Fibroblast of skin of left biceps (primary cell): ENCODE measurements at places on chromosomes 7 and 10.
A peak's percentile ranks its signal among the peaks of the same experiment; 100 is the strongest.

DNA sequence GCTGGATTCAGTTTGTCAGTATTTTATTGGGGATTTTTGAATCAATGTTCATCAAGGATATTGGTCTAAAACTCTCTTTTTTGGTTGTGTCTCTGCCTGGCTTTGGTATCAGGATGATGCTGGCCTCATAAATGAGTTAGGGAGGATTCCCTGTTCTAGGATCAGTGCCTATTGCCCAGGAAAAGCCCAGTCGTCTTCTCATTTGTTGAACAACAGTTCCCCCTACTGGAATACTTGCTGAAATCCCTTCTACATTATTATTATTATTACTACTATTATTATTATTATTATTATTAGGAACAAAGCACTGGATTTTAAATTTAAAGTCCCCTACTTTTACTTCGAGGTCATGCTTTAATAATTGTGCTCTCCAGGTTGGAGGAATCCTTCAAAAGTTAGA, 528.9 kb downstream of the MAGI2 start:
- DNase-seq: peak; percentile 9

DNA sequence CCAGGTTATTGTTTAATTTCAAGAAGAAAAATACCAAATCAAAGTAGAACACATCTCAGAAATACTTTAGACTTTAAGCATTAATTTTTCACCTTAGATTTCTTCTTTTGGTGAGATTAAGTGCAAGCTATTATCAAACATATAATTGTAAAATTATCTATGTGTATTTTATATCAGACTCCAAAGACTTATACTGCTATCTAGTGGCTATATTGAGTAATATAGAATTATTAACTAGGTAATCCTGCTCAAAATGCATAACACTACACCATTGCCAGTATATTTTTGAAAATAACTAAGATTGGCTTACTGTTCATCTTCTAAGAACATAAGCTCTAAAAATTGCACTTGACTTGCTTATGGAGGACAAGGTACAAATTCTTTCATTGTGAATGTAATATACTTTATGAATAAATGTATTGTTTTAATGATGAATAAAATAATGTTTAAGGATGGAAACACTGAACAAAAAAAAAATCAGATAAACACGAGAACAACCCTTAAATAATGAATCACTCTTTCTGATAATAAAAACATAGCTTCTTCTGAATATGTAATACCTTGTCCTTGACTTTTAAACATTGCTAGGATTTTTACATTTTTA, 86.7 kb upstream of the GNAI1 start:
- DNase-seq: no peak

GRCh38 chr10:71339796-71340589, 20.9 kb downstream of the SLC29A3 start:
- no peak for DNase-seq

DNA sequence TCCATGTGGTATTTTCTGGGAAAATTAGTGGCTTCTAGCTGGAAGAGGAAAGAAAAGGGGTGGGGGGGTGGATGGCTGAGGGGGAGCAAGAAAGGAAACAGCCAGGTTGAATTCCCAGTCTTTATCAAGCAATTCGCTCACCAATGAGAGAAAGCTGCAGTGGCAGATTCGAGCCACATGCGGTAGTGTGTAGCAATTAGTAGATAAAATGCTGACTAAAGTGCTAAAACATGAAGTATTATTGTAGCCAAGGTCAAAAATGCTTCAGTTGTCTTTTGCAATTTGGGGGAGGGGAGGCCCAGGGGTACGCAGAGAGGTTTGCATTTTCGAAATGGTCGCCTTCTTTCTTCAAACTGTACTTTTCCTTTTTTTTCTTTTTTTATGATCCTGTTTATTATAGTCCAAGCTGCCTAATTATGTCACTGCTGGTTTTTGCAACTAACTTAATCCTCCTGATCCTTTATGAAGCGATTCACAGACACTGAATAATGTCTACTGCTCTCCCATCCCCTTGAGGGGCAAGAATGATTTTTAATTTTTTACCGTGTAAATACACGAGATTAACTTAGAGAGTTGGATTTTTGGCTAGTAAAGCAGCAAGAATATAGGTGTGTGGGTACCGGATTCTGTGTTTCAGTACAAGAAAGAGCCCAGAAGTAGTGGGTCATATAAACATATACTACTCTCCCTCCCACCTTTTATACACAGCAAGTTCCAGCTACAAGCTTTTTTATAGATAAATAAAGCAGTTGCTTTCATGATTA, 3.6 kb upstream of the ARID5B start:
- DNase-seq: no peak

GRCh38 chr10:120177330-120177729, 279.7 kb upstream of the PLPP4 start:
- no peak for DNase-seq

DNA sequence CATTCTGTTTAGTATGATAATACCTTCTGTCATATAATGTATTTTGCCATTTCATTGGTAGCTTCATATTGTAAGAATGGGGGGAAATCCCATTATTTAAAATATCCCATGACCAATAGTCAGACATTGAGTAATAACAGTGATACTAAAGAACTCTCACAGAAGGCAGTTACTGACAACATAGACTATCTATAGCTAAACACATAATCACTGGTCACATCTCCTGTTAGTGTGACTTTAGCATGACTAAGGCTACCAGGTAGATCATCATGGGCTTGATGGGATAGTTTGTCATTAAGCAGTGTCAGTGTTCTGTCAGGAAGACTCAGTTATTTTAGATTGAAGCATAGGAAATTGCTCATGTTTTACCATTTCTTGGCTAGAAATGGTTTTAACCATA, 16.4 kb downstream of the OPN1SW start:
- DNase-seq: no peak

DNA sequence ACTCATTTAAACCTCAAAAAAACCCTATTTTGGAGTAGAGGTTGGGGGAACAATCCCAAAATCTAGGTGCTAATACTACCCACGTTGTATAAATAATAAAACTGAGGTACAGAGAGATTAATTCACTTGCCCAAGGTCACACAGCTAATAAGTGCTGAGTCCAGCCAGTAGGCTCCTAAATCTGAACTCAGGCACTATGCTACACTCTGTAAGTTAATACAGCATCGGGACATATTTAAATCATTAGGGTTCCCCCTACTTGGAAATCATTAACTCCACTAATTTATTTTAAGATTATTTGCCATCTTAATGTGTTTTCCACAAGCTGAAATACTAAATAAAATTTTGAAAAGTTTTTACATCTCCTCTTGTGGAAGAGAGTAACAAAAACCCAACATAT, 24.2 kb downstream of the PIP4K2A start:
- DNase-seq: no peak

- no peak for DNase-seq
Measured at GRCh38 chr7:128447941-128448564, 7.6 kb upstream of the HILPDA start.

GRCh38 chr7:159143780-159144757, 598 bp downstream of the VIPR2 start:
- DNase-seq: no peak

- DNase-seq: no peak
Measured at GRCh38 chr7:140048138-140048537, 14.6 kb downstream of the PARP12 start.

GRCh38 chr10:13847201-13847631, 260.5 kb downstream of the PRPF18 start:
- no peak for DNase-seq

DNA sequence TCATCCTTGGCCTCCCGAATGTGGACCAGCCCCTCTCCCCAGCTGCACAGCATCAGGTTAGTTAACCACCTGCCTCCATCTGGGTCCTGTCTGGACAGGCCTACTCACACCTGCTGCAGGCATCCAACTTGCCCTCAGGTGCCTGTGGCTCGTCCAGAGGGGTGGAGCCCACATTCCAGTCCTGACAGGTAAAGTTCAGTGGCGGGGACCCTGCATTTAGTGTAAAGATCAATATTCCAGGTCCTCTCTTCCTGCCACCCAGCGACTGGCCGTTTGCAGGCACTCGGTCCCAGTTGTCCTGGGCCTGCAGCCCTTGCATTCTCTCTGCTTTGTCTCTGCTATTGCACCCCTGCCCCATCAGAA, 15.0 kb downstream of the HTRA1 start:
- DNase-seq: no peak

DNA sequence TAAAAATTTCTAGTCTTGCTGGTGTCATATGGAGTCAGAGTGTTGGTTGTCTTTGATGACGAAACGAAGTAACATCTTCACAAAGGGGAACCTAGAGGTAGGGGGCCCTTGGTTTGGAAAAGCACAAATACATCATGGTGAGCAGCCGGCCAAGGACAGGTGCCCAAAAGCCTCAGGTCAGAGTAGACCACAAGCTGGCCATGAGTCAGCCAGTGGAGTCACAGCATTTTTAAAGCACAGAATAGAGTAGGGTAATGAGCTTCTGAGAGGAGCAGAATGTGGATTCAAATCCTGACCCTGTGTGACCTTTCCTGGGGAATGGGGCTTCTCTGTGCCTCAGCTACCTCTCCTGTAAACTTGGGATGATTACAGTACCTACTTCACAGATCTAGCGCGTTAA, 5.3 kb downstream of the CAMK2B start:
- DNase-seq: no peak

DNA sequence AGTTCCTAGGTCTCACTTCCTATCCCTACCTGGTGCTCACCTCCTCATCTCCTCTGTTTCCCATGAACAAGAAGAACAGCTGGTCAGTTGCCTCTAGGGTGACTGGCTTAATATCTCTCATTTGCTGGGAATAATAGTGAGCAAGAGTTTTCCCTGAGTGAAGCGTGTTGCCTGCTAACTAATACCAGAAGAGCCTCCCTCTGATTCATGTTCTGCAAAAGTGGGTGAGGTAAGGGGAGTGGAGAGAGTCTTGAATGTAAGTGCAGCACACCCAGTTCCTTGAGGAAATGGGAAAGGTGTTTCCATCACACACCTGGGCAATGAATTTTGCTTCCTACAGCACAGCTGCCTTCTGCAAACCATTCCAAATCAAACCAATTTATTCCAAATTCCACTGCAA, 29.6 kb downstream of the FZD1 start:
- DNase-seq: no peak

- DNase-seq: no peak
Measured at GRCh38 chr7:25194036-25194435, 34.2 kb downstream of the NPVF start.

DNA sequence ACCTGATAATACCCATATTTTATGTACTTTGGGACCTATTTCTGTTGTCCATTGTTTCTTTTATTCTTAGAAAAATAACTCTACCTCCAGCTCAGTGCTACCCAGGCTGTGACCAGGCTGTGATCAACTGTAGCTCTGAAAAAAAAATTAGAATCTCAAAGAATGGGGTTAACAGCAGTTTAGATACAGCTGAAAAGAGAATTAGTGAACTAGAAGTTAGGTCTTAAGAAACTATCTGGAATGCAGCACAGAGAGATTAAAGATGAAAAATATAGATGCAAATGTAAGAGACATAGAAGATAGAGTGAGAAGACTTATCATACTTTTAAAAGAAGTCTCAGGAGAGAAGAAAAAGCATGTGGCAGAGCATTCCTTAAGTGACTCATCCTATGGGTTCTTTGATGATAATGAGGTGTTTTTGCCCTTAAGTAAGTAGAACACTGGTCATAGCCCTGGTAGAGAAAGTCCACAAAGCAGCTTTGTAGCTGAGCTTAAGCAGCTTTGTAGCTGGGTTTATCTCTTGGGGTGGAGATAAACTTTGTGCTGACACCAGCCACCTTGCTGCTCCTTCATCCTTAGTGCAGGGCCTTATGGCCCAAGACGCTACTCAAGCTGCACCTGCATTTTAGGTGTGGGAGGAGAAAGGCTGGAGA, 27.3 kb upstream of the SFRP5 start:
- DNase-seq: no peak

DNA sequence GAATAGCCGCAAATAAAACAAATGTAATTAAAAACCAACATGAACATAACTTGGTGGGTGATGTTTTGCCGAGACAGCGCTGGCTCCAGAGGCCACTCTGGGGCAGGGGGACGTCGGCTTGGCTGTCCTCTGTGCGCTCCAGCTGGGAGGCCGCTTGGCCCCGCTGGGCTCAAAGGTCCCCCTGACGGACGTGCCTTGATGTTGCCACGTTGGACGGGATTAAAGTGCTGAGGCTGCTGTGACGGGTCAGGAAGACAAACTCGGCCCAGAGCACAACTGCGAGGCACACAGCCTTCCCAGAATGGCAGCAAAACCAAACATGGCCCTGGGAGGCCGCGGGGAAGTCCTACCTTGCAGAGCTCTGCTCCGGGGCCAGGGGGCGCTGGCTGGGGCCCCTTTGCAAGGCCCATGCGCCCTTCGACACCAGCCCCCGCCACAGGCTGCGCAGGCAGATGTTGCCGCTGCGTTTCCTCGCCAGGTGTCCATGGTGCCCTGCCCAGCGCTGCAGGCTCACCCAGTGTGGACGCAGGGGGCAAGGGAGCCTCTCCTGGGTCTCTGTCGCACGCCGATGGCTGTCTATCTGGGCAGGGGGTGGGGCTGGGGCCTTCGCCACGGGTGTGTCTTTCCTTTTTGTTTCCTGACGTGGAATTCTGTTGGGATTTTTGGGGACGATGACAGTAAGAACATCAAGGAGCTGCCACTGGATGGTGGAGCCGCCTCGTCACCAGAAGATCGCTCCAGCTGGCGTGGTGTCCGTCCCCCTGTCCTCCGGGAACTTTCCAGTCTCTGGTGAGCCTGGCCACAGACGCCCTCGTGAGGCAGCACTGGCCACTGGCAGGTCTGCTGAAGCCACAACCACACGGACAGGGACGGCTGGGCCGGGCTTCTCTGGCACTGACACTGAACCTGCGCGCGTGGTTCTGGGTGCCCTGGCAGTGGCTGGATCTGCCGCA, 99.6 kb upstream of the DIP2C start:
- peak; percentile 17 for DNase-seq

GRCh38 chr10:95193944-95194343, at the start of gene ACSM6:
TSS of gene ACSM6 (plus strand) at chr10:95194238. CDS start at chr10:95194486, 248 bp downstream.
- no peak for DNase-seq

DNA sequence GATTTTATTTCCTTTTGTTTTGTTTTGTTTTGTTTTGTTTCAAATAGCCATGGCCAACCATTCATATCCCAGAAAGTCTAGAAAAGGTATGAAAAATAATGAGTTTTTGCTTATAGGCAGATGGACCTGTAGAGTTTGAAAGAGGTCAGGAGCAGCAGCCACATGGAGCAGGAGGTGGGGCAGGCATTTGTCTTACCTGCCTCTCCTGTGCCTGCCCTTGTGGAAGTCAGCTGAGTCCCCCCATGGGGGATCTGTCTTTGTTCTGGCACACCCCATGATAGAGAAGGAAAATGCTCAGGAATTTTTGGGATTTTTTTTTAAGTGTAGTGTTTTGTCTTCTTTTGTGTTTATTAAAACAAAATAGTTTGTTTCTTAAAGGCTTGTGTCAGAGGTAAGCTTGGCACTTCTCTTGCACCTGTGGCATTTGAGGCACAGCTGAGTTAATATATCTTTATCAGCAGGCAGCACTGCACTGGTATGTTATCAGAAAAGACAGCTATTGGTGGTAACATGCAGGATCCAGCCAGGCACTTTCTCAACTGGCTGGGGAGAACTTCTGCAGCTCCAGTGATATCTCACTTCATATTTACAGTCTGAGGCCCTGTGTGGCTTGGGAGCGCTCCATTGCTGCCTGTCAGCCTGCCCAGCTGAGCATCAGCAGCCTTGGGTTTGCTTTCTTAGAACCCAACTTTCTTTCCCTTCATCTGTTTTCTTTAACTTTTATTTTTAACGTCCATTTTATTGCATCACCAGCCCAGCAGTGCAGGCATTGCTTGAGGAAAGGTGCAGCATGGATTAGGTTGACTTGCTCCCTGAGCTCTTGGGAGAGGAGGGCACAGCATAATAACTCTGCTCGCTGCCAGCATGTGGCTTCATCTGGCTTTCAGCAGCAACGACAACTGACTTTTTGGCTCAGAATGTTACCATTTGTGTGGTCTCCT, 44.4 kb downstream of the LRRC4 start:
- no peak for DNase-seq
